Non-pigmented ciliary epithelial cell (primary cell): ENCODE measurements at places on chromosomes 5 and 9.

DNA sequence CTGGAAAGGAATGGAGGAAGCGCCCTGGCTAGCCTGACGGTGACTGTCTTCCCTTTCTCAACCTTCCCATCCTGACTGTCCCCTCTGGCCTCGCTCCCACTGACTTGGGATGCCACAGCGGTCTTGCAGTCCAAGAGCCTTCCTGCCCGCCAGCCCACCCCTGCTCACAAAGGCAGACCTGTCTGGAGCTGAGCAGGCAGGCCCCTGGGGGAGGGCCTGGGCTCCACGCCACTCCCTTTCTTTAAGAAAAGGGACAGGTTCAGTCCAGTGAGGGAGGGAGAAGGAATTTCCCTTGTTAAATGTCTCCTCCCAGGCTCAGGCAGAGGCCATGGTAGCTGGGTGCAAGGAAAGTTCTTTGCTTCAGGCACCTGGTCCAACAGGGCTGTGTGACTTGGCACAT is 18.1 kb downstream of the FGF1 start:
- DNase-seq = no peak

DNA sequence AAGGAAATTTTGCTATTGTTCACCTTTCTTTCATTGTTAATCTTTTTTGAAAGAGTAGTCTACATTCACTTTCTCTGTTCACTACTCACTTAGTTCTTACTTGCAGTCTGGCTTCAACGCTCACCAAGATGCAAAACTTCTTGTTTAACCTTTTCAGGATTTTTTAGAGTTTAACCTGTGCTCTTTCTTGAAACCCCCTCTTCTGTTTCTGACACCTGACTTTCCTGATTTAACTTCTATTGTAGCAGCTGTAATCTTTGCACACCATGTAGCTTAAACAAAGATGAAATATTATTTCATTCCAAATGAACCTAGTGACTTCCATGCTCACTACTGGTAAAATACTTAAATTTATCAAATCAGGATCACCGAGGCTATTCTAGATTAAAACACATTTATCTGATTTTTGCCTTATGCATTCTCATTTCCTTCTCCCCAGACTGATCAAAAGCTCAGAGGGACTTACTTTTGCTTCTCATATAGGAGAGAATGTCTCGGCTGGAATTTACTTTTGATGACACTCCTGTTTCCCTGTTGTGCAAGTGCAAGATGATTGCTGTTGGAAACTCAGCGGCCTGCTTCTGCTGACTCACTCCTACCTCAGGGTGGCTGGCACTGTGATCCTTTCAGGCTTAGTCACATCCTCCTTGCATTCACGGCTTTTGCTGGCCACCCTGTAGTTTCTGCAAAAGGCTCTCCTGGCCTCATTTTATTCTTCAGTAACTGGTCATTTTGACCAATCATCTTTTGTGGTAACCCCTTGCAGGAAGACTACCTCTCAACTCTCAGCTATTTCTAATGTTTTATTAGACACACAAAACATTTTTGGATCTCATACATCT is 109.3 kb upstream of the IFNE start:
- DNase-seq = peak; percentile 97

DNA sequence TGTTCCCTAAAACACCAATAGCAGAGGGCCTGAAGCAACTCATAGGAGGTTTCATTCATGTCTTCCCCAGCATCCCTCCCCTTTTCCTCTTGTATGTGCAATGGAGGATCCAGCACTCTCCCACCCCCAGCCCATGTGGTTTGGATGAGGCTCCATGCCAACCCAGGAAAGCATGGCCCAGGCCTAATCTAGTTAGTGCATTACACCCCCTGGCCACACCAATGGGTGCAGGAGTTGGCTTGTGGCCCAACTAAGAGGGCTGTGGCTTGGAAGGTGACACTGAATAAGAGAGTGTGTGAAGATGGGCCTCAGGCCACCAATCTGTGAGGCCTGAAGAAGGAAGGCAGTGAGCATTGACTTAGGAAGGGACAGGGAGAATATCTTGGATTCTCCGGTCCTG is 70.8 kb upstream of the SMIM23 start:
- no peak for DNase-seq

GRCh38 chr5:172454358-172455086 is at the start of gene SH3PXD2B:
TSS of gene SH3PXD2B (minus strand) at chr5:172454525. CDS start at chr5:172454352, 173 bp downstream.
- no peak for DNase-seq

GRCh38 chr9:97109194-97109811 is 70.4 kb upstream of the CTSV start:
- DNase-seq = peak; percentile 4

GRCh38 chr5:112308608-112309007 is 110.5 kb downstream of the EPB41L4A start:
- DNase-seq = no peak

- DNase-seq = no peak
These were observed 686 bp downstream of the BRD9 start for GRCh38 chr5:891837-892393.

DNA sequence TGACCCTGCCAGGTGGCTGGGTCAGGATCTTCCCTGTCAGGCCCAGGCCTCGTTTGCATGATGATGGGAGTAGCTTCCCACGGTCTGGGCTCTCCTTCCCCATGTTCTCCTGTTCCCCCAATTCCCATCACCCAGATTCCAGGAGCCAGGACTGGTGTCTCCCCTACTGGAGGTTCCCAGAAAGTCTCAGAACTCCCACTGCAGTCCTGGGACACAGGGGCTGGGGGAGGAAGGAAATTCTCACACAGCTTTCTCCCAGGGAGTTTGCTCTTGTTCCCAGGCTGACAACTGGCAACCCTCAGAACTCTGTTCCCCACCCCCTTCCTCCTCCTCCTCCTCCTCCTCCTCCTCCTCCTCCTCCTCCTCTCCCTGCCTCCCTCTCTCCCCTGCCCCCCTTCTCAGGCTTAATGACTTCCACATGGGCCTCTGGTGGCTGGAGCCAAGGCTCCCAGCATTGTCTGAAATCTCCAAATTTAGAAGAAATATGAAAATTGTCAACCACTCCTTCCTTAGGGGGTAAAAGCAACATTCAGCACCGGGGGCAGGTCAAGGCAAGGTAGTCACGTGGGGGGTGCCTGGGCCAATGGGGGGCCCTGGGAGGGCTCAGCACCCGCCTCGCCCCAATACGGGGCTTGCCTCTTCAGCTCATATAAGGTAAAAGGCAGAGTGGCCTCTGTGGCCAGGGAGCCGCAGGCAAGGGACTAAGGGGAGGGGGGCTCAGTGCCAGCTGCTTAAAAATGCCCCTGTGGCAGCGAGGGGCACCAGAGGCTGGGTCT is 27.3 kb upstream of the IL17B start:
- no peak for DNase-seq

- DNase-seq = no peak
These were observed 32.3 kb downstream of the GLRA1 start for GRCh38 chr5:151892393-151892792.

- no peak for DNase-seq
These were observed at the start of gene FUT7 for GRCh38 chr9:137031904-137032640. TSS of gene FUT7 (minus strand) at chr9:137032088. CDS start at chr9:137031991, 97 bp downstream.

DNA sequence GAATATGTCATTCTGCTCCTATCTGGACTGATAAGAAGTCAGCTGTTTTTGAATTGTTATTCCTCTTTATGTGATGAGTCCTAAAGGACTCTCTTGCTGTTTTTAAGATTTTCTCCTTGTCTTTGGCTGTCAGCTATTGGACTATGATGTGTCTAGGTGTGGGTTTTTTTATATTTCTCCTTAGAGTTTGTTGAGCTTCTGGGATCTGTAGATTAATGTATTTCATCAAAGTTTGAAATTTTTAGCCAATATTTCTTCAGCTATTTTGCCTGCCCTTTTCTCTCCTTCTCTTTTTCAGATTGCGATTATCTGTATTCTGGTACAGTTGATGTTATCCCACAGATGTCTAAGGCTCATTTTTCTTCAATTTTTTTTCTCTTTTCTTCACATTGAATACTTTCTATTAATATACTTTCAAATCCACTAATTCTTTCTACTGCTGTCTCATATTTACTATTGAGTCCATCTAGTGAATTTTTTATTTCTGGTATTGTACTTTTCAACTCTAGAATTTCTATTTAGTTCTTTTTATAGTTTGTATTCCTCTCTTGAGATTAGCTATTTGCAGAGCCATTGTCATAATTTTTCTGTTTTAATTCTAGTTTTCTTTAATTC is 31.1 kb downstream of the RPS23 start:
- no peak for DNase-seq

GRCh38 chr9:69035438-69036308 is at the start of gene FXN:
TSS of gene FXN (plus strand) at chr9:69035752. CDS start at chr9:69035783, 31 bp downstream.
- no peak for DNase-seq

- DNase-seq = peak; percentile 72
These were observed 584.6 kb upstream of the CDH18 start for GRCh38 chr5:20572614-20573013.

GRCh38 chr9:136610426-136610825 is 52.3 kb upstream of the EGFL7 start:
- DNase-seq = no peak

- DNase-seq = no peak
These were observed 1.1 kb upstream of the SNAPC3 start for GRCh38 chr9:15421532-15421931.

GRCh38 chr9:75599126-75599525 is 291.3 kb upstream of the PCSK5 start:
- DNase-seq = no peak

DNA sequence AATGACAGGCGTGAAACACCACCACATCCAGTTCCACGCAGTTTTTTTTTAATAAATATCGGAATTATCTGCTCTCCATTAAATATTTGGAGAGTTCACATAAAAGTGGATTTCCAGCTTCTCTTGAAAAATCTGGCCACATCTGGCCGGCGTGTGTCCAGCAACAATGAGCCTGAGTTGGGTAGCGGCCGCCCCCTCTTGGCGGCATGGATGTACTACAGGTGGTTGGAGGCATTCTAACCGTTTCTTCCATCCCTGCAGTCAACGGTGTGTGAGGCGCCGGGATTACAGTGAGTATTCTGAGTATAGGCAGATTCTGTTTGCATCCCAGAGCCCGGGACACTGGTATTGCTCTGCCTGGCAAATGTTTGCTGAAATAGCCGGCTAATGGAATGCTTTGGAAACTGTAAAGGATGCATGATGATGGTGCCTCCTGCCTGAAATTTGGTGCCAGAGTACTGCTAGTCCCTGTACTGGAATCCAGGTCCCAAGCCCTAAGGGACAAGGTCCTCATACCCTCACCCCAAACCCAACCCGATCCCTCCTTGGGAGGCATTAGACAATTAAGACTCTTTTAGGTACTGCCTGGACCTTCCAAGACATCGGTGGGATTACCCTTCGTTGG is 13.6 kb upstream of the GM2A start:
- no peak for DNase-seq

GRCh38 chr9:96478829-96479371 is 28.9 kb downstream of the HABP4 start:
- no peak for DNase-seq

DNA sequence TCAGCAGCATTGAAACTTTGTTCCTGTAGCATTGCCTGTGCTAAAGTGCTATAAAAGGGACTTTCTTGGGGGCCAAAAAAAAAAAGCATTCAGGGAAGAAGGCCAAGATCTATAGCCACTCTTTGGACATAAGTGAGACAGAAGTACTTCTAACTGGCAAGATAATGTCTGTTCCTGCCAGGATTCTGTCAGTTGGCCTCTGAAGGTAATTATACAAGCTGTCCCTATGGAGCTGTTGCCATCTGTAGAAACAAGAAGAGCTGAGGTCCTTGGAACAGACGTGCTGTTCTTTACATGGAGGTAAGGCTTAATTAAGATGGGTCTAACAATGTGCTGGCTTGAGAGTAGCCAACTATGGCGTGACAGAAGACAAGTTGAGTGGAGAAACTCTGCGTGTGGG is 9.7 kb downstream of the KIF20A start:
- no peak for DNase-seq

DNA sequence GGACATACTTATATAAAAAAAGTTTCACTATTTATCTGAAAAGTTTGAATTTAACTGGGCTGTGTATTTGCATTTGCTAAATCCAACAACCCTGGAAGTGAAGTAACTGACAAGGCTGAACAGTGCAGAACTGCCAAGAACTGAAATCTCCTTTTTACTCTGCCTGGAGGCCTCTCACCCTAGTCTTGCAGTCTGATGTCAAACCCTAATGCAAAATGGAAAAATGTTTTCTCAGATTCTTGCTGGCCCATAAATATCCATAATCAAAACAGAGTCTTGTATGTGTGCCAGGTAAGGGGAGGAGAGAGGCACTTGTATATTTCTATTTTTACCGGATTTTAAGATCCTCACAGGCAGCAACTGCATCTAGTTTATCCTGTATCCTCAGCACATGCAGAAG is 432.7 kb upstream of the KLF4 start:
- no peak for DNase-seq

GRCh38 chr5:5497152-5497788 is 74.8 kb downstream of the ICE1 start:
- DNase-seq = peak; percentile 23

GRCh38 chr9:82410306-82410705 is 421.7 kb downstream of the SPATA31D1 start:
- DNase-seq = no peak

GRCh38 chr5:124741711-124742496 is 4.5 kb downstream of the ZNF608 start:
- DNase-seq = peak; percentile 91

DNA sequence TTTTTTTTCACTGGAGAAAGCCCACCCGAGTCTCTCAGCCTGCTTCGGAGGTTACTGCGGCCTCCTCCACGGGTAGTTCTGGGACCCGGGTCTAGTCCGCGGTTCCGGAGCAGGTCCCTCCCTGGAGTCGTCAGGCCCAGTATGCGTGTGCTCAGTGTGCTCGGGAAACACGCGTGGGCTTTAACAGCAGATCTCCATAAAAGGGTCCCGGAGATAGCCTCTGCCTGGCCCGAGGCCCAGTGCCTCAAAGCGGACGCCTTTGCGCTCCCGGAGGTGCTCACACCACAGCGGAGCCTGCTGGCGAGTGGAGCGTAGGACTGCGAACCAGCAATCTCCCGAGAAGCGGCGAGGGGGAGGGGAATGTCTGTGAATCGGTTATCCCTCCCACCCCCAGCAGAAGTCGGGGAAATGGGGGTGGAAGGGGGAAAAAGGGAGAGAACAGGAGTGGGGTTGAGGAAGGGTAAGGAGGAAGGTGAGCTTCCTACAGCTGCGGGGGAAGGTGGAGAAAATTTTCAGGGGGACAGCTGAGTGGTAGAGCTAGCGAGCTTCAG is 28.7 kb downstream of the CDKN2A start:
- no peak for DNase-seq
